Kidney (tissue), 22 donors: ENCODE measurements at places on chromosomes 5 and 9. TPM values are rescaled to one million over a fixed set of nuclear protein-coding genes. Genes with fewer than 3 reads are reported as not detected.

GRCh38 chr9:137326445-137327065 lies 24.5 kb upstream of the NRARP start:
- no peak overlapping the region for H3K4me3 ChIP-seq
- no peak overlapping the region for H3K27ac ChIP-seq
- H3K36me3 ChIP-seq, result no peaks in the 10 kb centered on the region
- no peak for DNase-seq

DNA sequence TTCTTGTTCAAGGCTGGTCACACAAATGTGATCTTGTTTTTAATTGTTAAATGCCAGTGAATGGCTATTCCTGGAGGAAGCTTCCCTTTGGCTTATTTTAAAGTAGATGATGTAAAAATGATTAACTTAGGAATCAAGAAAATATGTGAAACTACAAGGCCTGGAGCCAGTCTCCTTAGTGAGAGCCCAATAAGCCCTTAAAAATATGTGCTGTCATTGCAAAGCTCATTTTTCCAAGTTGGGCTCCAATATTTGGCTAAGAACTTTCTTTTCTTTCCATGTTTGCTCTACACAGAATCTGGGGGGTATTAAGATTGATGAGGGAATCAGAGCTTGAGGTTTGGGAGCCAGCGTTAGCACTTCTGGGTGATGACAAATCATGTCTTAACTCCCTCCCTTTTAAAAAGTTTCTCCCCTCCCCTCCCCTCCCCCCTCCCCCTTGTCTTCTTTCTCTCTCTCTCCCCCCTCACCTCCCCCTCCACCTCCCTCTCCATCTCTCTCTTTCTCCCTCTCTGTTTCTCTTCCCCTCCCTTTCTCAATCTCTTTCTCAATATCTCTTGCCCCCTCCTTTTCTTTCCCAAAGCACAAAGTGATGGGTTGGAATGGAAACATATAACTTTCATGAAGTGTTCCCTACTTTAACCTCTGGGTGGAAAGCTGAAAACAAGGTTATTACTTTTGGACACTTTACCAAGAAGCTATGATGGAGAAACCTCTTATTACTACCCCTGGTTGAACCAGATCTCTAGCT lies 86.0 kb downstream of the FBXL7 start:
- no peak for DNase-seq
- no peaks in the 10 kb centered on the region for H3K27me3 ChIP-seq
- H3K4me3 ChIP-seq, result no peak overlapping the region
- H3K27ac ChIP-seq, result no peak overlapping the region
- no peaks in the 10 kb centered on the region for H3K36me3 ChIP-seq

DNA sequence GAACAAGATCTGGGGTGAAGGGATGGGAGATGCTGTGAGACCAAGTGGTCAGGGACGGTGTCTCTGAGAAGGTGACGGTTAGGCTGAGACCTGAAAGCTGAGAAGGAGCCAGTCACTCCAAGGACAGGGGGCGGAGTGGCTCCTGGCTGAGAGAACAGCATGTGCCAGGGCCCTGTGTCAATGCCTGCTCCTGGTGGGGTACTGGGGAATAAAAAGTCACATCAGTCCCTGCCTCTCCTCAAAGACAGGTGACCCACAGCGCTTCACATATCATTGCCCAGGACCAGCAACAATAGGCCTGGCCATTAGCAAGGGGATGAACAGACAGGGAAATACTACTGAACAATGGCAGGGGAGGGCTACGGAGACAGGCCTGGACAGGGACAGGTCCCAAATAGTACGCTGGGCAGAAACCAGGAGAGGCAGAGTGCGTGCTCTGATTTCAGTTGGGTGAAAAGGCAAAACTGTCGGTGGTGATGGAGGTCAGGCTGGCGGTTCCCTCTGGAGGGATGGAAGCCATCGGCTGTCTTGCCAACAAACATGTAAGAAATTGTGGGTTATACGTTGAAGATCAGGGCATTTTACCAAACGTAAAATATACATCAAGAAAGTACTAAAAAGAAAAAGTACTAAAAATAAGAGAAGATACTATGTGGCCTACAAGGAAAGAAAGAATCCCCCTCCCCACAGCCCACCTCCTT lies 64.3 kb downstream of the C9orf50 start:
- H3K36me3 ChIP-seq, result no peaks in the 10 kb centered on the region
- H3K4me1 ChIP-seq, result peaks cover 38% of the 10 kb centered on the region
- no peaks in the 10 kb centered on the region for H3K27me3 ChIP-seq
- DNase-seq, result no peak
- no peak overlapping the region for H3K4me3 ChIP-seq

- no peaks in the 10 kb centered on the region for H3K27me3 ChIP-seq
- H3K36me3 ChIP-seq, result no peaks in the 10 kb centered on the region
- no peak overlapping the region for H3K27ac ChIP-seq
- peaks cover 4% of the 10 kb centered on the region for H3K4me1 ChIP-seq
Measured at GRCh38 chr9:82600536-82601292, 462.2 kb downstream of the RASEF start.

Gene C5orf63
- 5.8 TPM for polyA plus RNA-seq

DNA sequence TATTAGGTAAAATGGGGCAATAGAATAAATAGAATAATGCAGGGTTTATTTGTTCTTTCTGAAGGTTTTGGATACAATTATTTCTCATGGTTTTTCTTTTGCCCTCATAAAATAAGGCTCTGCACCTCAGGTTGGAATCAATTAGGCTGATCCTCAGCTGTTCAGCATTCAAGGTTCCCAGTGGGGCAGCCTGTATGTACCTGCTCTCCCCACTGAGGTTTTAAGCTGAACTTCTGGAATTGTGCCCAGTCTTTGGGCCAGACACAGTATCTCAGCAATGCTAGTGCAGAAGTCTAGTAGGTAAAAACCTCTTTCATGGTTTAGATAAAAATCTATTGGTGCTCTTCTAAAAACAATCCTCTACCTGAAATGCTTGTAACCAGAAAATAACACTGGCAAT lies 98.0 kb downstream of the EDIL3 start:
- no peak overlapping the region for H3K4me3 ChIP-seq
- H3K36me3 ChIP-seq, result no peaks in the 10 kb centered on the region
- no peak overlapping the region for H3K27ac ChIP-seq
- no peaks in the 10 kb centered on the region for H3K4me1 ChIP-seq
- H3K27me3 ChIP-seq, result no peaks in the 10 kb centered on the region

GRCh38 chr5:142520885-142521284 lies 165.0 kb downstream of the FGF1 start:
- H3K27ac ChIP-seq, result no peak overlapping the region
- DNase-seq, result no peak
- H3K4me1 ChIP-seq, result peaks cover 12% of the 10 kb centered on the region

- no peaks in the 10 kb centered on the region for H3K27me3 ChIP-seq
- no peaks in the 10 kb centered on the region for H3K4me1 ChIP-seq
- H3K4me3 ChIP-seq, result no peak overlapping the region
- no peak overlapping the region for H3K27ac ChIP-seq
- DNase-seq, result no peak
- H3K36me3 ChIP-seq, result no peaks in the 10 kb centered on the region
Measured at GRCh38 chr9:121852651-121853616, 201.5 kb downstream of the DAB2IP start.

- DNase-seq, result peak; percentile 49
- H3K4me3 ChIP-seq, result no peak overlapping the region
- no peaks in the 10 kb centered on the region for H3K36me3 ChIP-seq
- H3K27ac ChIP-seq, result no peak overlapping the region
- H3K27me3 ChIP-seq, result peaks cover 2% of the 10 kb centered on the region
Measured at GRCh38 chr9:133607976-133608375, 1.2 kb downstream of the FAM163B start.

- no peak overlapping the region for H3K4me3 ChIP-seq
- DNase-seq, result peak; percentile 84
- peak overlapping the region; percentile 32 for H3K27ac ChIP-seq
- H3K36me3 ChIP-seq, result peaks cover 23% of the 10 kb centered on the region
- H3K27me3 ChIP-seq, result no peaks in the 10 kb centered on the region
Measured at GRCh38 chr9:33374634-33375237, 27.6 kb downstream of the AQP7 start.

GRCh38 chr5:94544031-94544650 lies 74.3 kb downstream of the KIAA0825 start:
- H3K4me3 ChIP-seq, result no peak overlapping the region
- no peak for DNase-seq
- no peaks in the 10 kb centered on the region for H3K4me1 ChIP-seq
- H3K36me3 ChIP-seq, result no peaks in the 10 kb centered on the region

DNA sequence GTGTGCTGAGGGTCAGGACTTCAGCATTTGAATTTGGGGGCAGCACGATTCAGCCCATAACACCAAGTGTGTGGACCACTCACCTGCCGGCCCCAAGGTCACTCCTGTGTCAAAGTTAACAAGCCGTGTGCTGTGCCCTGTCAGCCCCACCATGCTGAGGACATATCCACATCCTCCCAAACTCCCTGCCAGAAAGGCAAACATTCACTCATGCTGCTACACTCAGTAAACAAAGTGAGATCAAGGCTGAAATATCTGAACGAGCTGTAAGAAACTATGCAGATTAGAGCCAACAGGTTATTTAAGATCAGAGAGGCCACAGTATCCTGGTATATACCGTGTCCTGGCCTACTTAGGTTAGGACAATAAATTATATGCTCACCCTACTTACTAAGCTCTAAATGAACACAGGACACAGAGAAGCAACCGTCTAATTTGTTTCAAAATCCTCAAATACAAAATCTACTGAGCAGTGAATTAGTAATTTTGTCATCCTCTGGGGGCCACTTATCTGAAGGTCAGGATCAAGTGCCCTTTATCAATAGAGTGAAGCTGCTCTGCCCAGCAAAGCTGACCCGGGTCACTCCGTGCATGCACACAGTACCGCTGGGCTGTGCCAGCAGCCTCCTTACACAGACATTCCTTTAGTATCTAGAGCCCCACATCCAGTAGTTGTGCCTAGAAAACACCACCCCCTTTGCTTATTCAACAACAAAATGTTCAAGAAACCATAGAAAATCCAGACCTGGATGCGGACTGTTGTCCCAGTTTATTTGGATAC lies 28.2 kb downstream of the RETREG1 start:
- DNase-seq, result no peak
- H3K27ac ChIP-seq, result no peak overlapping the region
- no peak overlapping the region for H3K4me3 ChIP-seq
- H3K36me3 ChIP-seq, result no peaks in the 10 kb centered on the region

Gene GFI1B
- not detected for polyA plus RNA-seq

- no peaks in the 10 kb centered on the region for H3K27me3 ChIP-seq
- no peaks in the 10 kb centered on the region for H3K4me1 ChIP-seq
- no peaks in the 10 kb centered on the region for H3K36me3 ChIP-seq
- no peak overlapping the region for H3K4me3 ChIP-seq
- no peak overlapping the region for H3K27ac ChIP-seq
Measured at GRCh38 chr9:115400796-115401195, 282.8 kb upstream of the TNC start.

DNA sequence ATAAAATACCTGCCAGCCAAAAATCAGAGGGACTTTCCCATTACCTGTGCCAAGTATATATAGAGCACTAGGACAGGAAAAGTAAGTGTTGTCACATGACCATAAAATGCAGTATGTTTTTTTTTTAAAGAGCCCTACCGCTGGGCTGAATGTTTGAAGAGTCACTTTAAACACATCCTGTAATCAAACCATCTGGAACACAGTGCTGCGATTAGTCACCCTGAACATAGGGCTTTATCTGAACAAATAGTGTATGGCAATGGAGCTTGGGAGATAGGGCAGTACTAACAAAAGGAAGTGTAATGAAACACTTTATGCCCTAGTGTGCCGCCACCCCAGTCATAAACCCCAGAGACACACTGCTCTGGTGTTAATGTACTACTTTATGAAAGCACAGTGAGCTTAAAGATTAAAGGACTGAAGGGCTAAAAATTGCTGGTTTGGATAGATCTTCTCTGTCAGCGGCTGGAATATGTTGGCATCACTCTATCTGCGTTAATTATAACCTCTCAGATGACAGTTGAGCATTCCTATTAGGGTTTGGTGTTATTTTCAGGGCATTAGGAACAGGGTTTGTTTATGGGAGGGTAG lies 90.4 kb downstream of the ZNF608 start:
- no peaks in the 10 kb centered on the region for H3K36me3 ChIP-seq
- DNase-seq, result no peak
- H3K4me3 ChIP-seq, result peak overlapping the region; percentile 2
- peak overlapping the region; percentile 52 for H3K27ac ChIP-seq
- peaks cover 76% of the 10 kb centered on the region for H3K4me1 ChIP-seq

Gene IRX4
- polyA plus RNA-seq, result not detected

GRCh38 chr5:157213527-157214243 lies 33.0 kb downstream of the ITK start:
- H3K27ac ChIP-seq, result no peak overlapping the region
- H3K27me3 ChIP-seq, result no peaks in the 10 kb centered on the region
- no peak overlapping the region for H3K4me3 ChIP-seq

GRCh38 chr5:5128766-5129165 lies 11.4 kb upstream of the ADAMTS16 start:
- H3K36me3 ChIP-seq, result no peaks in the 10 kb centered on the region
- no peaks in the 10 kb centered on the region for H3K27me3 ChIP-seq
- H3K27ac ChIP-seq, result no peak overlapping the region
- H3K4me3 ChIP-seq, result no peak overlapping the region
- no peak for DNase-seq

- no peaks in the 10 kb centered on the region for H3K4me1 ChIP-seq
- H3K36me3 ChIP-seq, result no peaks in the 10 kb centered on the region
- peak; percentile 66 for DNase-seq
- H3K27ac ChIP-seq, result no peak within 1 kb of the TSS
- H3K4me3 ChIP-seq, result peak within 1 kb of the TSS; percentile 42
Measured at GRCh38 chr5:50440651-50441492, at the start of gene EMB. Gene EMB, minus strand, starts transcription at chr5:50441288. Its CDS starts 137 bp downstream, at chr5:50441151.

DNA sequence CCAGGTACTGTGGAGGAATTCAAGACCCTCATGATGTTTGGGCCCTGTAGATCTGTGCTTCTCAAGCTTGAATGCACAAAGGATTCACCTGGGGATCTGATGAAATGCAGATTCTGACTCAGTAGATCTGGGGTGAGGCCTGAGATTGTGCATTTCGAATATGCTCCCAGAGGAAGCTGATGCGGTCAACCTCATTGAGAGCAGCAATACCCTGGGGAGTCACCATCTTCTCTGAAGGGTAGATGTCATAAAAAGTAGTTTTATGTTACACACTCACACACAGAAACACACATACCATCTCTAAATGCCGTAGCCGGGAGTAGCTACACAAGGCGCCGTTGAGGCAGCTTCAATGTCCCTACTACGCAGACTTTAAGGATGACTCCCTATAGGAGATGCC lies 55.8 kb upstream of the CPEB4 start:
- no peak for DNase-seq
- H3K36me3 ChIP-seq, result no peaks in the 10 kb centered on the region
- H3K27ac ChIP-seq, result peak overlapping the region; percentile 75
- H3K27me3 ChIP-seq, result no peaks in the 10 kb centered on the region

DNA sequence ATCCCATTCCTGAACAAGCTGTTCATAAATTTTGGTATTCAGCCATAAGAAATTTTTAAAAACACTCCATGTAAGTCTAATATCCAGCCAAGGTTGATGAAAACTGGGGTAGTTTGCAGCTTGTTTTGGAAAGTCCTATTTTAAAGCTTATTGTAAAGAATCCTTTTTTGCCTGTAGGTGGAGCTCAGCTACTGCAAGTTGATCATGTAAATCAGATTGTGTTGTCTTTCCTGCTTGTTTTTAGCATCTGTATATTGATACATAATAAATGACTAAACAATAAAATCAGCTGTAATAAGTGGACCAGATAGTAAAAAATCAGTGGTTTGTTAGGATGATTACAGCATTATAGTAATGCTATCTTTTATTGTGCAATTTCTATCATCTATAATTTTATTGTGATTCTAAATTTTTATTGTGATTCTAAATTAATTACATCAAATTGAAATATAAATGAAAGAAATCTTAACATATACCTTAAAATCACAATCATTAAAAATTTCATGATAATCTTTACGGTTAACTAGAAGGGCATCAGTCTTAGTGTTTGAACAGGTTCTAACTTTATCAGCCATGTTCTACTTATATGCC lies 42.4 kb downstream of the CWC27 start:
- no peak for DNase-seq
- H3K27ac ChIP-seq, result no peak overlapping the region
- H3K27me3 ChIP-seq, result no peaks in the 10 kb centered on the region
- H3K36me3 ChIP-seq, result peaks cover 2% of the 10 kb centered on the region
